ENCODE measurements at places on chromosomes 5 and 9. TPM values are rescaled to one million over a fixed set of nuclear protein-coding genes. Genes with fewer than 3 reads are reported as not detected.
A peak's percentile ranks its signal among the peaks of the same experiment; 100 is the strongest.

DNA sequence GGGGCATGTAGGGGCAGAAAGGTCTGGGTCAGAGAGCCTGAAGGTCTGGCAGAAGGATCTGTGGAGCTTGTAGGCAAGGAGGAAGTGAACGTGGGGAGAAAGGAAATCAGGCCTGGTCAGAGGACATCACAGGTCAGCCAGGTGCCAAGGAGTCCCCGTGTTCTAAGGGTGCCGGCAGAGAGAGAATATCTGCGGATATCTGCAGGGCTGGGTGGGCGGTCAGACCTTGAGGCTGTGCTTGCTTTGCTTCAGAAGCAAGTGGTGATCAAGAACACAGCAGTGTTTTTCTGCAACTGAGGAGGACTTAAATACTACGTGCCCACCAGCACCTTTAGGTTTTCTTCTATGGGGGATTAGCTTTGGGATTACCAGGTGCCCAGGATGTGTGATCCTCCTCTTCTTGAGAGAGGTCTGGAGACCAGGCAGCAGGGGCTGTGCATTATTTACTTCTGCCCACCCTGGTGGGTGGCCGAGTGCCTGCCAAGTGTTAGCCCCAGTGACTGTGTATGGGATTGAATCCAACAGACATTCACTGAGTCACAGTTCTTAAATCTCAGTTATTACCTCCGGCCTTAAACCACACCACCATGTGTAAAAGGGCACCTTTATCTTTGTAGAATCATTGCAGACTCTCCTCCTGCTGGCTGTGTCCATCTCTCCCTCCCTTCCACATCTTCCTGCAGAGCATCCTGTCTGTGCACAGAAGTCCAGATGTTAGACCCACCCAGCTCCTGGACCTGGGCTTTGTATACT is 12.5 kb upstream of the SHB start:
- DNase-seq, result no peak

GRCh38 chr5:84017523-84018172 is 297.0 kb upstream of the HAPLN1 start:
- DNase-seq, result no peak

DNA sequence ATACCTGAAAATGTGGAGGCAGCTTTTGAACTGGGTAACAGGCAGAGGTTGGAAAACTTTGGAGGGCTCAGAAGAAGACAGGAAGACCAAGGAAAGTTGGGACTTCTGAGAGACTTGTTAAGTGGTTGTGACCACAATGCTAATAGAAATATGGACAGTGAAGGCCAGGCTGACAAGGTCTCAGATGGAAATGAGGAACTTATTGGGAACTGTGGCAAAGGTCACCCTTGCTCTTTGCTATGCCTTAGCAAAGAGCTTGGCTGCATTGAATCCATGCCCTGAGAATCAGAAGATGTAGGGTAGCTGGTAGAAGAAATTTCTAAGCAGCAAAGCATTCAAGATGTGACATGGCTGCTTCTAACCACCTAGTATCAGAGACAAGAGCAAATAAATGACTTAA is 244.4 kb upstream of the ADRA1B start:
- DNase-seq, result no peak

GRCh38 chr5:150486402-150487198 is 21.3 kb upstream of the NDST1 start:
- DNase-seq, result peak; percentile 54

DNA sequence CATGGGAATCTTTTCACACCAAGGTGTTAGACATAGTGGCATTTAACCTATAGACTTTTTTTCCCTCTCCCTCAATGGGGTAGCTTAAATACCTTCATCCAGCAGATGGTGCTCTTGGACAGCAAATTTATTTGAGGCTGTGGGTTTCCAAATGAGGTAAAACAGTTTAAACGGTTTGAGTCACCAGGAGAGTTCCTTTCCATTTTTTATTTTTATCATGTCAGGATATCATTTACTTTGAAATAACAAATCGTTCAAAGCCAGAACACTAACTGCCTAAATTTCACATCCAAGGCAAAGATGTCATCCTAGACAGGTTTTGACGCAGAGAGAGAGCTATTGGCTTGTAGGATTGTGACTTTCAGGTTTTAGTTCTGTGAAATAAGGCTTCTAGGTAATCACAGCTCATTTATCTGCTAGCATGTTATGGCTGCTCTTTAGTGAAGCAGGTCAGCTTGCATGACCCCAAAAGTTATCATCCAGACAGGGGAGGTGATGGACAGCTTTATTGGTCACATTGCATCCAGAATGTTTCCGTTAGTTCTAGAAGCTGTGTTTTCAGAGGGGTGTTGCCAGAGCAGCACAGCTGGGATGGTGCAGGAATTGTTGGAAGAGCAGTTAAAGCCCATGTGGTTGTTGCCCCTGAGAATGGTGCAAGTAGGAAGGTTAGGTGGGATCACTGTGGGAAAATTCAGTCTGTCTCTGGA is 69.8 kb downstream of the KDM4C start:
- DNase-seq, result peak; percentile 92

DNA sequence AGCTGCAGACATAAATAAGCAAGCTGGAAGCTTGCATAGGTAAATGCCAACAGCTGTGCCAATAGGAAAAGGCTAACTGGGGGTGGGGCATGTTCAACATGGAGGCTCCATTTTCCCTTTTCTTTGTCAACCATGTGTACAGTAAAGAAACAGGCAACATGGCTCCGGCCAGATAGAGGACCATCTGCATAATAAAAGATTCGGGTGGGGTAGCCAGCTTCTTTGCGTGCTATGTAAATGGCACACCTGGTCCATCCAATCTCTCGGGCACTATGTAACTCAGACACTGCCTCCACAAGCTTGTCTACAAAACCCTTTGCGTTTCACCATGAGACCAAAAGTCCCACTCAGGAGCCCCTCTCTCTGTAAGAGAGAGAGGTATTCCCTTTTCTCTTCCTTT is 41.7 kb upstream of the DENND4C start:
- DNase-seq, result no peak

DNA sequence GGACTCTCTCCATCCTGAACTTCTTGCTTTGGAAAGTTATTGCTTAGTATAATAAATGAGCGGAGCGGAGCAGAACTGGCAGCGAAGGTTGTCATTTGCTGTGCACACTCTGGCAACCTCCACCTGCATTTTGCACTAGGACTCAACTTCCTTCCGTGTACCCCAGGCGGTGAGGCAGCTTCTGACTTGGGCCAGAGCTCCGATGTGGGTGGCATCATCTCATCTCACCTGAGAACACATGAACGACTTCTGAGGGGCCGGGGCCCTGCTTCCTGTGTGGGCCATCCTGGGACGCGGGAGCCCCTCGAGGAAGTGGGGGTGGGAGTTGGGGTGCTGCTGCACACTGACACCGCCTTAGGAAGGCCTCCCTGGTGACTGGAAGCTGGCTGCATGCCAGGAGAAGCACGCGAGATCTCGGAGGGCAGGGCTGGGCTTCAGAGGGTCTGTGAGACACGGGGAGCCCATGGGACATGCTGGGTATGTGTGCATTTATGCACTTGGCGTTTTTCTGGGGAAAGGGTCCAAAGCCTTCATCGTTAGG is 56.5 kb upstream of the COL5A1 start:
- DNase-seq, result no peak

- DNase-seq, result peak; percentile 91
Measured at GRCh38 chr5:139116100-139116655, 82.0 kb downstream of the SIL1 start.

DNA sequence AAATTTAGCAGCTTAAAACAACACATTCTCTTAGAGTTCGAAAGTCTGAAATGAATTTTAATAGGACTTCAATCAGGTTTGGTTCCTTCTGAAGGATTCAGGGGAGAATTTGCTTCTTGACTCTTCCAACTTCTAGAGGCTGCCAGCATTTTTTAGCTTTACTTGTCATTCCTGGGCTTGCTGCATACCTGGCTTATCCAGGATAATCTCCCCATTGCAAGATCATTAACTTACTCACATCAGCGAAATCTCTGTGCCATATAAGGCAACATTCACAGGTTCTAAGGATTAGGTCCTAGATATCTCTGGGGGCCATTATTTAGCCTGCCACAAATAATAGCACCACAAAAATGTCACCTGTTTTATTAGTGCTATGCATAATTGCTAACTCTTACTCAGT is 46.2 kb upstream of the PCSK5 start:
- DNase-seq, result no peak

DNA sequence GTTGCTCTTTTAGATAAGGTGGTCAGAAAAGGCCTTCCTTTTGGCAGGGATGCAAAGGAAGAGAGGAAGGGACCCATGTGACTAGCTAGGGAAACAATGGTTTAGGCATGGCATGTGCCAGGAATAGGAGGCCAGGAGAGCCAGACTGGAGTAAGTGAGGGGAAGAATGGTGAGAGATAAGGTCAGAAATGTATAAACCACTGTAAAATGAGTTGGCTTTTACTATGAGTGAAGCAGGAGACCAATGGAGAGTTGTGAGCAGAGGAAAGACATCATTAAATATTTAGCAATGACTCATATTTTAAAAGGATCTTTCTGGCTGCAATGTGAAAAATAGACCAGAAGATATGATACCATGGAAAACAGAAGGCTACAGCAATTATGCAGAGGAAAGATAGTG is 50.9 kb downstream of the AP3B1 start:
- no peak for DNase-seq

The RNF183 gene
- polyA plus RNA-seq, result 6.0 TPM

The TMEM252 gene
- not detected for polyA plus RNA-seq

The MACROH2A1 gene
- 441 TPM for polyA plus RNA-seq
